ENCODE measurements at places on chromosomes 11 and 22.
A peak's percentile ranks its signal among the peaks of the same experiment; 100 is the strongest.

GRCh38 chr11:45527898-45528297, 137.5 kb downstream of the CHST1 start:
- no peak for DNase-seq

GRCh38 chr11:14249121-14249963, 109.6 kb downstream of the RRAS2 start:
- DNase-seq: peak; percentile 36

DNA sequence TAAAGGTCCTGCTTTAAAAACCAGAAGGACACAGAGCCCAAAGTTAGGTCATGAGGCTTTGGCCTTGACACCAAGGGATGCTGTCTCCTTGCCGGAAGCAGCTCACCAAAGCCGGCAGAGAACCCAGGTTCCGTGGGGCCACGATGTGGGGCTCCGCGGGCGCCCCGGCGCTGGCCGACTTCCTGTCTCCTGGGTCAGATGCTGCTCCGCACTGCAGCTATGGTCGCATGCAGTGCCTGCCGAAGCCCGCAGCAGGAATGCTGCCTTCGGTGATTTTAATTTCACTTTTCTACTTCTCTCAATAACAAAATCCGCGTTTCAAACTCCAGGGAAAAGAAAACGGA, 454 bp upstream of the OTUB1 start:
- no peak for DNase-seq

DNA sequence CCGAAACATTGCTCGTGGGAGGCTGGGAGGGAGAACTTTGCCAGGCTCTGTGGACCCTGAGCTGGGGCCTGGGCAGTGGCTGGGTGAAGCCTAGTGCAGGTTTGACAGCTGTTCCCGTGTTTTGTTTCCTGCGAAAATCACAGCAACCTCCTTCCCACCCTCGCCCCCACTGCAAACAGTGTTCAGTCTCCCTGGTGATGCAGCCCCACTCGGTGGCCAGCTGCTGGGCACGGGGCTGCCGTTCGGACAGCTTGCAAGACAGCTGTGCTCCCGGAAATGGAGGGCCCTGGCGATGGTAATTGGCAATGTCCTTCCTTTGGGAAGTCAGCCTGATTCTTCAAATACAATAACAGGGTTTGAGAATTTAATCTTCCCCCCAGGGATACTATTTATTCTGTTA, 10.4 kb upstream of the GAL start:
- no peak for DNase-seq

GRCh38 chr11:130171534-130171933, 12.0 kb downstream of the ST14 start:
- no peak for DNase-seq

DNA sequence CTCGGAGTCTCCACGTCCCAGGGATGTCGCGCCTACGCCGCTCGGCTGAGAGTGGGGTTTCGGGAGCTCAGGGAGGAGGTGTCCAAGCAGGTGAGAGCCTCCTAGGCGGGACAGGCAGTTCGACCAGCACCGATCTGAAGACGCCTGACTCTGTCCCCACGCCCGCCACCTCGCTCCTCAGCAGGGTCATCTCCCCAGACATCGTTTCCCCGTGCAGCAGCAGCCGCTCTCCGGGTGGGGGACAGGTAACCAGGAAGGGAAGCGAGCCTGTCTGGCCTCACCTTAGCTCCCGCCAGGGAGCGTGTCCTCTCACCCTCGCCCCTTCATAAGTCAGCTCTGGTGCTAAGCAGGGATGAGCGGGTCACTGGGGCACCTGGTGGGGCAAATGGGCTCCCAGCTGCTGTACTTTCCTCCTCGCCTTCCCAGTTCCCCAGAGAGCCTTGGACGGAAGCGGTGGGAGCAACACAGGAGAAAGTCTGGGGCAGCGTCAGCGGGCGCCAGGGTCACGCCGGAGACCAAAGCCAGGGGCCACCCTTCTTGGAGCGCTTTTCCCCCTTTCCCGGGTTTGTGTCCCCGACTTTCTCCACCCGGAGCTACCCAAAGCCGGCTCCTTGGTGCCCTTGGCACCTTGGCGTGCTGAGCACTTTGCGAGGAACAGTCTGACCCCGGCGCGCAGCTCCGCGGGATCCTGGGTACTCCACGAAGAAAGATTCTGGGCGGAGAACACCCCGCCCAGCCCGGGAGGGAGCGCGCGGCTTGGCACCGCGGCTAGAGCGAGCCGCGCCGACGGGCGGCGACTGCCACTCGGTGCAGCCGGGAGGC, 1.6 kb downstream of the SPON1 start:
- DNase-seq: no peak

DNA sequence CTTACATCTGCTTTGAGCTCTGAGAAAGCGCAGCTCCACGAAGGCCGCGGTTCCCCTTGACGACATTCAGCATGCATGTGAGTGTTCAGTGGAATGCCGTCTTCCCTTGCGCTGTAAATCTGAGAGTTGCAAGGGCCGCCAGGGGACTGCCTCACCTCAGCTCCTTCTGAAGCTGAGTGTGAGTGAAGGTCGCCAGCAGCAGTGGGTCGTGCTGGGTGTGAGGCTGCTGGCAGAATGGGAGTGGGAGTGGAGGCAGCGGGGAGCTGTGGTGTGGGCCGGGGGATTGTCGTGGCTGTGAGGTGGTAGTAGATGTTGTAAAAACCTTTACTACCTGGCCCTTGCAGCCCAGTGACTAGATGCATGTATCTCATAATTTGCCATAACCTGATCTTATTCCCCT, 65.2 kb downstream of the PPP6R2 start:
- no peak for DNase-seq

- no peak for DNase-seq
These were observed 49.9 kb downstream of the SCUBE1 start for GRCh38 chr22:43293259-43293654.

- DNase-seq: no peak
These were observed 81.4 kb upstream of the PARVA start for GRCh38 chr11:12295943-12296342.

- no peak for DNase-seq
These were observed 35.6 kb downstream of the KIF18A start for GRCh38 chr11:28072321-28072720.

DNA sequence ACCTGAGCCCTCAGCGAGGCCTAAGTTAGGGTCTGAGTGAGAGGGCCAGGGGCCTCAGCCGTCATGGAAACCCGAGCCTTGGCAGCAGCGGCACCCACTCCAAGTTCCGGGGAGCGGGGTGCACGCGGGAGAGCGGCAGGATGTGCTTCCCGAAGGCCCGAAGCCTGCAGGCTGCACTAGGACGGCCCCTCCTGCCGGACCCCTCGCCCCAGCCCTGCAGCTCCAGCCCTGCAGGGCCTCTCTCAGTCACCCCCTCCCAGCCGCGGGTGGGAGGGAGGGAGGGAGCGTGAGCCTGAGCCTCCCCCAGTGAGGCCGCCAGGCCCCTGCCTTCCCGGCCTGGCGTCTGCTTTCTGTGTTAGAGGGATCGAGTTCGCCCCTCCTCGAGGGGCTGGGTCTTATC, 22.6 kb downstream of the MRPL23 start:
- no peak for DNase-seq

DNA sequence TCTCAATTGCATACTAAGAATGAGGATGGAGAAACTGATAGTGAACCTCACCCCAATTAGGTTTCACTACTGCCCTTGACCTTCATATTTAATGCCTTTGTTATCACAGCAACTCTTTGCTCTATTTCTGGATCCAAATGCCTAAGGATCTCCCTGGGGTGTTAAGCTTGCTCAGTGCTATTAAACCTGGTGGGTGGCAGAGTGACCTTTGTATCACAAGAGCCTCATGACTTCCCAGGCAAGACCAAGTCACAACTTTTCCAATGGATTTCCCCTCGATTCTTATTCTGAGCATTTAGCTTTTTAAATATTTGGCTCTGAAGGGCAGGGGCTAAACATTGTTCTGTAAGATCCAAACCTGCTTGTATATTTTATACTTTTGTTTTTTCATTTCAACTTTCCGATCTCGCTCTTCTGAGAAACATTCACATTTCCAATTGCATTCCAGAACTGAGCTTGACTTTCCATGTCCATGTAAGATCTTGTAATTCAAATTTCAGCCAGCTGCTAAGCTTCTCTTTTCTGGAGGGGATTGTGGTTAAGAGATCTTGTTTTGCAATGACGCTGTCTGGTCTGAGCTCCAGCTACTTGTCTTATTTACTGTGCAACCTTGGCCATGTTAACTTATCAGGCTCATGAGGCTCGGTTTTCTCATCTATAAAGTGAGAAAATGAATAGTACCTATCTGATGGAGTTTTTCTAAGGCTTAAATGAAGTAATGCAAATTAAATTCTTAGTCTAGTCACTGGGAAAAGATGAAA, 6.4 kb upstream of the EHF start:
- no peak for DNase-seq

- DNase-seq: peak; percentile 69
These were observed 19.4 kb downstream of the SNU13 start for GRCh38 chr22:41668971-41669911.

- DNase-seq: no peak
These were observed 407.3 kb downstream of the TBC1D22A start for GRCh38 chr22:47169801-47170140.

GRCh38 chr11:110919241-110919922, 207.1 kb upstream of the ARHGAP20 start:
- peak; percentile 17 for DNase-seq

All from kidney glomerular epithelial cell (primary cell).